ENCODE measurements at places on chromosomes 1 and 21. TPM values are rescaled to one million over a fixed set of nuclear protein-coding genes. Genes with fewer than 3 reads are reported as not detected.

FAM72D gene
- polyA plus RNA-seq = not detected

AK5 gene
- polyA plus RNA-seq = 20.6 TPM

HAPLN2 gene
- not detected for polyA plus RNA-seq

CD247 gene
- 404 TPM for polyA plus RNA-seq

GRCh38 chr1:60668585-60668984 is 413.8 kb upstream of the NFIA start:
- DNase-seq = no peak

- DNase-seq = no peak
Measured at GRCh38 chr21:41966041-41966833, 12.4 kb upstream of the C2CD2 start.

DNA sequence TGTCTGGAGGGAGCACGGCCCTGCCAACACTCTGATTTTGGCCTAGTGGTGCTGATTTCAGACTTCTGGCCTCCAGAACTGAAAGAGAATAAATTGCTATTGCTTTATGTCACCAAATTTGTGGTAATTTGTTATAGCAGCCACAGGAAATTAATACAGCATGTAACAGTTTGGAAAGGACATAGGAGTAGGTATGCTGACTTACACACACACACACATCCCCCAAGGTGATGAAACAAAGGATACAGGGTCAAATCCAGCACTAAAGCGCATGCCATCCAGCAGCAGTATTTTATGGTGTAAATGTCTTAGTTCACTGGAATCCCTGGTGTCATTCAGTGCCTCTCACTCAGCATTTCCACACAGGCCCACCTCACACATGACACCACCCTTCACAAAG is 72.2 kb upstream of the MAN1A2 start:
- no peak for DNase-seq

DNA sequence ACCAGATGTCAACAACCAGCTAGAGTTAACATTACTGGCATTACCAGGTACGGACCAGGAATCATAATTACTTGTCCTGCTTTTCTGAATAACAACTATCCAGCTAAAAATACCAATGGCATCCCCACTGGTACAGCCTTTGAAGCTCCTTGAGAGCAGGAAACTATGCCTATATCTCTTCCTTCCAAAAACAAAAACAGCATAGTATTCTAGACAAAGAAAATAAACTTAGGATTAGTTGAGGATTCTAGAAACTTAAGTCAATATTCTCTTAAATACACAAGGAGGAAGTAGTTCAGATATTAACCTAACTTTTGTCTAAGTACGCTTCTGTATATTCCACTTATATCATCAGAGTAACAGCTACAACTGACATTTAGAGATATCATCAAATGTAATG is 3.0 kb downstream of the FUBP1 start:
- DNase-seq = no peak

DNA sequence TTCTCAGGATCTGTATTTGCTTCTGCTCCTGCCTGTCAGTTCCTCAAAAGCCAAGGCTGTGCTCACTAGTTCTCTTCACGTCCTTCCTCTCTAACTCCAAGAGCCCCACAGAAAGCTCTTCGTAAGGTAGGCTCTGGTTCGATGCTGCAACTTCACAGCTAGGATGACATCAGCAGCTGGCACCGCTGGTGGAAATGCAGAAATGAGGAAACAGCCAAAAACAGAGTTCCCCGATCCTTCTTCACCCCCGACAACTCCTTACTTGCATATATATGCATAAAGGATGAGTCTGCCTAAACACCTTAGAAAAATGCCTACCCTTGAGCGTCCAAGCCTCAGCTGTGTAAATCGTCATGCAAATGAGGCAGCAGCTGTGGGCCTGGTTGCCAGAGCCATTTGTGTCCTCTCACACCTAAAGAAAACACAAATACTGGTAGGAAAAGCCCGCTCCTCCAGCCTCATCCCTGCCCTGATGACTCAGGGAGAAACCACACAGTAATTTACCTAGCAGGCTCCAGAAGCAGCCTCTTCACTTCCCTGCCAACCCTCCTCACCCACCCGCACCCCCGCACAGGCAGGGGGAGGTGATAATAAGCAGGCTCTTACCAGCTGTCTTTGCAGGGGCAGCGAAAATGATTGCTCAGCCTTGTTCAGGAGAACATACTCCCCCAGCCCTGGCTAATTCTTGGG is 28.2 kb downstream of the BATF3 start:
- no peak for DNase-seq

DNA sequence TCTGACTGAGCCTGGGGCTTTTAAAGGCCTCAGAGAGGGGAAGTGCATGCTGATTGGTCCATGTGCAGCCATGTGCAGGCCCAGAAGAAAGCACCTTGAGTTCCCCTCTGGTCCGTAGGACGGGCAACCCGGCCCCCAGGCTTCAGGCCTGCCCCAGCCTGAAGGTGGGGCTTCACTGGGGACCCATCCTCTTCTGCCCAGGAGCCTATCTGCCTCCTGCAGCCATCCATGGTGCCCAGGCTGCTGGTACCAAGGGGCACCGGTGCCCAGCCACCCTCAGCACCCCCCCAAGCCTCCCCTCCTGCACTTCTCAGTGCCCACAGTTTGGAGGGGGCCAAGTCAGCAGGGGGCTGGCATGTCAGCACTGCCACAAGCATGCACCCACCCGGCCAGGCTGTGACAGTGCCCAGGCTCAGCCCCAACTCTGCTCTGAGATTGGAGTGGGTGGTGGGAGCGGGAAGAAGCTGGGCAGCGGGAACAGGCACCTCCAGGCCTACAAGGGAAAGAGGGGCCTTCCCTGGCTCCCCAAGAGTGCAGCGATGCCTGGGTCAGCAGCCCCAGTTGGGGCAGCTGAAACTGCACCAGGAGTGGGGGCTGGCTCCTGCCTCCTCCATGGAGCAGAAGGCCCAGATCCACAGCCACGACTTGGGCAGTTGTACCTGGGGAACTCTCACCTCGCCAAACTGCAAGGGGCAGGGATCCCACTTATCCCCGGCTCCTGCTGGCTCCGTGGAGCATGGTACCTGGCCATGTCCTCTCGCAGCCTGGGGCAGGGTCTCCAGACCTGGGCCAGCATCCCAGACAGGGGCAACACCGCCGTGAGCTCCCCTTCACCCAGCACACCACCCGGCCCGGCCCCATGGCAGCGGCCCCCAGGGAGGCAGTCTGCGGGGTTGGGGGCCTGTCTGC is 11.7 kb downstream of the COL6A2 start:
- no peak for DNase-seq

- no peak for DNase-seq
Measured at GRCh38 chr1:41504114-41505035, 19.9 kb upstream of the EDN2 start.
